ENCODE measurements at places on chromosomes 11 and 22.

DNA sequence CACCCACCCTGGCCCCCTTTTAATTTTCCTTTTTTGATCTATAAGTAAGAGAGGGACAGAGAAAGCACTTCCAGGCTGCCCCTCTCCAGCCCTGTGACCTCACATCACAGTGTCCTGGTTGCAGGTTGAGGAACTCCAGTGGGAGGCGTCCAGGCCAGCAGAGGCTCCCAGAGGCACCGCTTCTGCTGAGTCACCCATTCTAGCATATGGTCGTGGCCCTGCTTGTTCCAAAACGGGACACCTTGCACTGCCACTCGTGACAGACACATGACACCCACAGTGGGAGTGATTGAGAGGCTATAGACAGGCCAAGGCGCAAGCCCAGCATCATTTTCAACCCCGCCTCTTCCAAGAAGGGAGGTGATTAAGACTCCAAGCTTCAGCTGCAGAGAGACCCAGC is 16.0 kb upstream of the TMPRSS4 start:
- no peak for DNase-seq

DNA sequence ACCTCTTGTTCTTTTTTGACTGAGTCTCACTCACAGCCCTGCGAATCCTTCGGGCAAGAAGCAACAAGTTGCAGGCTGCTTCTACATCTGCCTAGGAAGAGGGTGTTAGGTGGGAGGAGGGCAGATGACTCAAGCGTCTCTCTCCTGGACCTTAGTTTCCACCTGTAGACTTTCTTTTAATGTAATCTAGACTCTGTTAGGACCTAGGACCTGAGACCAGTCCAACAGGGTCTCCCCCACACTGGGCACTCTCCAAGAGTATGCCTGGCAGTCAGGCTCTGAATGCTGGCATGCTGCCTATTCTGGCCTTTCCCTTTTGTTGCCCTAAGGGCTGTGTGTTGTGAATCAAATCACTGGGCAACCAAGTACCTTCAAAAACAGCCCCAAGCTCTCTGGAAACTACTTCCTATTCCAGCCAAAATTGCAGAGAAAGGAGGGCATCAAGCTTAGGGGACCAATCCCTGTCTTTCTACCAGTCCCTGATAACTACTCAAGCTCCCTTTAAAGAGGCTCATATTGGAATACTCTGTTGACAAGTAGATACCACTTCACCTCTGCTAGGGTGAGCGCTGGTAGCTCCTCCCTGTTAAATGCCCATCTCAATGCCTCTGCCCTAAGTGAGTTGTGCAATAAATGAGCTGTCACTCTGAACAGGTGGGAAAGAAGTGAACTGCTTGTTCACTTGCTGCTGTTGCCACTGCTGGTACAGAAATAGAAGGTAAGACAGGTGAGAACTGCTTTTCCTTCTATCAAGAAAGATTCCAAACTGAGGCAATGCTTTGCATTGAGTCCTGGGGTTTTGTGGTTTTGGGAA is at the start of gene BBOX1:
Gene BBOX1, plus strand, starts transcription at position 514 of the 814 bp plus-strand sequence. CDS start 14,616 bp downstream, outside the sequence.
- DNase-seq, result peak; percentile 11

GRCh38 chr11:108222574-108223347 is at the start of the genes ATM and NPAT:
ATM (plus strand) TSS chr11:108223067; CDS start chr11:108227625, 4,558 bp downstream.
NPAT (minus strand) TSS chr11:108222638; CDS start chr11:108222536, 102 bp downstream.
- DNase-seq, result peak; percentile 98

GRCh38 chr11:35311331-35311730 is 108.0 kb downstream of the SLC1A2 start:
- no peak for DNase-seq

DNA sequence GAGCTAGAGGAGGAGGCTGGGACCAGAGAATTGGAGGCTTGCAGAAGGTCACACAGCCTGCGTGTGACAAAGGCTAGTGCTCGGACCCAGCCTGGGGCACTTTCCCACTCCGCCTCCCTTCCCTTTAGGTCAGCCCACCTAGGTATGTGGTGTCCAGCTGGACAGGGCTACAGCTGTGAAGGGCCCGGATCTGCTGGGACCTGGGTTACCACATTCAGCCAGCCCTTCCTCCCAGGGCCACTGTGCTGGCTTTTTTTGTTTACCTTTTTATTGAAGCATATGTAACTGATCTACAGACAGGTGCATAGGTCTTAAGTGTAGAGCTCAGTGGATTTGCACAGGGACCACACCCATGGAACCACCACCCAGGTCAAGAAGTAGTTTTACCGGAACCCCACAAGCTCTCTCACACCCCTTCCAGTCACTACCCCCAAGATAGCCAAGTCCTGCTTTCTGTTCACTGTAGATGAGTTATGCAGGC is 8.7 kb downstream of the CAPN5 start:
- no peak for DNase-seq

DNA sequence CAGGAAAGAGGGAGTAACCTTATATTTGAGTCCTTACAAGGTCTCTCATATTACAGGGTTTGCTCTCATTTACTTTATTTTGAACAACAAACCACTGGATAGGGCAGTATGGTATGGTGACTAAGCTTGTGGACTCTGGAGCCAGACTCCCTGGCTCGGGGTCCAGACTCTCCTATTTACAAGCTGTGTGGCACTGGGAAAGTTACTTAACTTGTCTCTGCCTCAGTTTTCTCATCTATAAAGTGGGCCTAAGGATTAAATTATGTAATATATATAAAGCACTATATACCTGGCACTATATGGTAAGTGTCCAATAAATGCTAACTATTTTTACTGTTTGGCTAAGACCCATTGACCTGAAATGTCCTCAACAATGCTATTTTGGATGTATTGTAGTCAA is 1.7 kb upstream of the DCHS1 start:
- DNase-seq, result no peak

- no peak for DNase-seq
Measured at GRCh38 chr11:101269990-101270660, 140.5 kb upstream of the PGR start.

DNA sequence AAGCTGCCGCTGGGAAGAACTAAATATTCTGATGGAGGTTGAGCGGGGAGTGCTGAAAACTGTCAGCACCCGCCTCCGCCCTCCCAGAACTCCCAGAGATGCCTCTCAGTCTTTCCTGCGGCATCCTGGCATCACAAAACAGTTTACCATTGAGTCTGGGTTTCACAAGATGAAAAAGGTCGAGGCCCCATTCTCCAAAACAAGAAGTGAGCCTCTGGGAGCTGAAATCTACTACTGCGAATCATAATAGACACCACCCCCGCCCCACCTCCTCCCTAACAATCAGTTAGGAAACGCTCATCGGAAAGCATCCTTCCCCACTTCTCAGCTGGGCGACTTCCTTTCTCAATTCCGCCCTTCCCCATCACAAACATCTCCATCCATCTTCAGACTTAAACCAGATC is 1.0 kb downstream of the SUN2 start:
- DNase-seq, result peak; percentile 33

- no peak for DNase-seq
Measured at GRCh38 chr11:64011371-64011770, 24.4 kb upstream of the FLRT1 start.

GRCh38 chr11:19789245-19789644 is 76.6 kb downstream of the NAV2 start:
- DNase-seq, result no peak

- no peak for DNase-seq
Measured at GRCh38 chr11:92636543-92637188, 332.8 kb upstream of the MTNR1B start.

- peak; percentile 31 for DNase-seq
Measured at GRCh38 chr11:64713016-64713707, 9.8 kb downstream of the NRXN2 start.

- no peak for DNase-seq
Measured at GRCh38 chr11:133115099-133115498, 417.2 kb downstream of the OPCML start.

DNA sequence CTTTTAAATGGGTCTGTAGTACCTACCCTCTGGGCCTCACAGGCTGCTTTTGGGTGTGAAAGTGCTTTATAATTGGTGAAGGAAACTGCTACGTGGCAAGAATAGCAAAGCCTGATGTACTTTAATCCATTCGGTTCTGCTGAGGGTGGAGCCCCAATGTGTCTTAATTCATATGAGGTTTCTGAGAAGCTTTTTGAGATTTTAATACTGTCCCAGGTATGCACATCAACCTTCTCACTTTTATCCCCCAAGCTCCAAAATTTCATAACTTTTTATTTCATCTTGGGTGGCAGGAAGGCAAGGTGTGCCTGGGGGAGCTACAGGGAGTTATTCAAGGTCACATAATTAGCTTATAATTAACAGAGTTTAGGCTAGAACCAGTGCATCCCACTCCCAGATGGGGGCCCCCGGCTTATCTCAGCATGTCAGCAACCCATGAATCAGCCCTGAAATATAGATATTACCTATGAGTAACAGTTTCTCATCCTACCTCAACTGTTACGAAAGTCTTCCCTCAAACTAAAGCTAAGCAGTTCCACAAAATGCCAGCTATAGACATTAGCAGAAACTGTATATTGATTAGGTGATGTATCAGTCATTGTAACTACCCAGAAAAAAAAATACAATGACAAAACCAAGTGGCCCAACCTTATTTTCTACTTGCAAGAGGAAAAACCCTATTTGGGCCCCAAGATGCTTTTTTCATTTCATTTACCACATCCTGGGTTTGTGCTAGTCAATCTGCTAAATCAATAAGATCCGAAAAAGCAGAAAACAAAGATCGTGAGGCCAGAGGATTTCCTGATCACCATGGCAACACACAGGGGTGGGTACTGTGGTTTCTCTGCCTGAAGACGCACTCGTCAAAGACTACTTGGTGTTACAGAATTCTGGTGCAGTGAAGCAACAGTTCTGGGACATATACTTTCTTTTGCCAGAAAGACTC is 26.7 kb downstream of the CD44 start:
- DNase-seq, result peak; percentile 85

- DNase-seq, result no peak
Measured at GRCh38 chr22:36282328-36282831, 29.4 kb downstream of the APOL1 start.

GRCh38 chr11:83601914-83602527 is 315.9 kb upstream of the CCDC90B start:
- DNase-seq, result peak; percentile 1

DNA sequence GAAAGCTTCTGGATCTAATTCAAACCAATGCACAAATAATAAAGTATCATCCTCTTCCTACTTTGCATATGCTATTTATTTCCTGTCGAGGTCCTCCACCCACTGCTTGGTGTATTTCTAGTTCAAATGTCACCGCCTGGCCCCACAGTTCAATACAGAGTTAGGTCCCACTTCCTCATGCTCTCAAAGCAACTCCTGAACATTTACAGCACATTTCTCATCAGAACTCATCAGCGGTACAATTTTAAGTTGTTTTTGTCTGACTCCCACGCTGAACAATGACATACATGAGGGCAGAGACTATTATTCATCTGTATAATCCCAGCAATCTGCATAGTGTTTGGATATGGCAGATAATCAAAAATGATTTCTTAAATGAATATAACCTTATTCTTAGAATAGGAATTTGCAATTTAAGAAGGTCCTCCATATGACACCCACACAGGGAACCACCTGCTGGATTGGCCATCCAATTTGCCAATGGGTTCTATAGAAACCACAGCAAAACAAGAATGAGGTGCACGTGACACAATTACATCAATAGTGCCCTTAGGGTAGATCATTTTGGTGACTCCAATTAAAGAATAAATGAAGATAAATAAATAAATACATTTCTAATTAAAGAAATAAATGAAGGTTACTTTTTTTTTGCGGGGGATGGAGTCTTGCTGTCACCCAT is 54.2 kb downstream of the SLC25A17 start:
- no peak for DNase-seq

DNA sequence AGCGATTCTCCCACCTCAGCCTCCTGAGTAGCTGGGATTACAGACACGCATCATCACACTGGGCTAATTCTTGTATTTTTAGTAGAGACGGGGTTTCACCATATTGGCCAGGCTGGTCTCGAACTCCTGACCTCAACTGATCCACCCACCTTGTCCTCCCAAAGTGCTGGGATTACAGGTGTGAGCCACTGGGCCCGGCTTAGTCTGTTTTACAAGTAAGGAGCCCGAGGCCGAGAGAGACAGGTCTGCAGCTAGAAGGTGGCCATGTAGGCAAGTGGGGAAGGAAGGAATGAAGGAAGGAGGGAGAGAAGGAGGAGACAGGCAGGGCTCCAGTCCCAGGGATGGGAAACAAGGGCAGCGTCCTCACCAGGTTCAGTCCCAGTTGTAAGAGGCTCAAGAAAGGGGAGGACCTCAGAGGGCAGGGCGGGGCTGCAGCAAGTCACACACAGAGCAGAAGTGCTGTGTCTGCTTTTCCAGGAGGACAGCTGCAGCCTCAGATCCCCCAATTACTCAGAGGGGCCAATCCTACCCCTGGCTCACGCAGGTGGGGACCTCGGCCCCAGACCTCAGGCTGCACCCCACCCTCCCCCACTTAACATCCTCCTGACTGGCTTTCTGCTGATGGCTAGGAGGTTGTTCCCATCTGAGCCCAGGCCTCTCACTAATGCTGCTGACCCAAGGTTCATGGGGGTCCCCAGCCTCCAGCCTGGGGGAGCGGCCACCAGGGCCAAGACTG is 53.8 kb upstream of the PRR5 start:
- DNase-seq, result no peak

- peak; percentile 55 for DNase-seq
Measured at GRCh38 chr22:45638834-45639746, 32.5 kb upstream of the ATXN10 start.

GRCh38 chr11:65262381-65262680 is 569 bp downstream of the POLA2 start:
- no peak for DNase-seq

DNA sequence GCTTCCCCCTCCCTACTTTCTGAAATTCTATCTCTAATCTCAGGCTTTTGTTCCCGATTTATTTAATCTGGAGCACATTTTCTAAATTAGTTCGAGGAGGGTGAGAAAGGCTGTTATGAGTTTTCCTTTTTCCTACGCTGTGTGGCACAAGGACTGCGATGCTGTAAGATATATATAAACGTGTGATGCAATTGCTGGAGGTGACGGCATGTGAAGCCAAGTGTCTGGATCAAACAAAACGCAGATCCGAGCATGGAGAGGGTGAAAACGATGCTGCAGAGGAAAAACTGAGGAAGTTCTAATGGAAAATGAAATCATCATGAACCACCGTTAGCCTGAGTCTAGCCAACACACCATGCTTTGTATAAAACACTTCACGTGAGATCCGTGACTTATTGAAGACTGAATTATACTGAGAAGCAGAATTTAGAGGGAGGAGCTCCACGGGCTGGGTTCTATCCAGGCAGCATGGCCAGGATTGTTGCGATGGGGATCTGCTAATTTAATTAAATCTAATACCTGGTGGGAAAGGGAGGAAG is 4.4 kb downstream of the PKNOX2 start:
- peak; percentile 71 for DNase-seq

DNA sequence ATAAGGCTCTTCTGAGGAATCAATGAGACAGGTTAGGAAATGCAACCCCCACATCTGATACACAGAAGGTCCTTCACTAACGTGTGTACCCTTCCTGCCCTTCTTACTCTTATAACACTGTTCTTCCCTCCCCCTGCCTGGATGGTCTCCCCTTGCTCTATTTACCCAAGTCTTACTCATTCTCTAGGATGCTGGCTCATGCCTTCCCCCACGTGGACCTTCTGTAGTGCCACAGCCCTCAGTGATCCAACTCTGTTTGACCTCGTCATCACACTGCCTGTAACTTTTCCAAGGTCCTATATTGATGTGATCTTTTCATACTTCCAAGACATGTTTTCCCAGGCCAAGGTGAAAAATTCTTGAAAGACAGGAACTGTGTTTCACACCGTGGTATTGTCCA is 79.8 kb downstream of the C11orf58 start:
- DNase-seq, result peak; percentile 27

GRCh38 chr11:125124618-125124992 is 13.2 kb upstream of the TMEM218 start:
- no peak for DNase-seq

GRCh38 chr22:39931251-39931650 is 28.9 kb upstream of the TMA7B start:
- no peak for DNase-seq

GRCh38 chr11:73878771-73879170 is 2.0 kb downstream of the PAAF1 start:
- no peak for DNase-seq

- DNase-seq, result no peak
Measured at GRCh38 chr11:14079011-14079410, 116.5 kb downstream of the SPON1 start.

All from fibroblast of lung (primary cell).